ENCODE measurements at places on chromosomes 16 and 17.
A peak's percentile ranks its signal among the peaks of the same experiment; 100 is the strongest.

- no peak for DNase-seq
These were observed 301.8 kb downstream of the IRF8 start for GRCh38 chr16:86200722-86201121.

DNA sequence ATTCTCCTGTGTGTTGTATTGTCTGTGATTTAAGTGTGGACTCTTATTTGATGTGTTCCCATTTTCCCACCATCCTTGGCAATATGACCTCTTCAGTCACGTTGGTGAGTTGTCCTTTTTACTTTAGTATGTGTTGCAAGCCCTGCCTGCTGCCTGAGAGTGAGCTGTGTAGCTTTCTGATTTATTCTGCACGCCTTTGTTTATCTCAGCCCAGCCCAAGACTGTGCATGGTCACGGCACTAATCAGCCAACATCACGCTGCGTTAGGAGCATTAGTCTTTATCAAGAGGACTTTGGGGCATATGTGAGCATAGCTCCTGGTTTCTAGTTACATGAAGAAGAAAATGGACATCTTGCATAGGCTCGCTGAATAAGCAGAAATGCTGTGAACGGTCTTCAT lies 6.0 kb downstream of the TOM1L1 start:
- DNase-seq, result no peak

DNA sequence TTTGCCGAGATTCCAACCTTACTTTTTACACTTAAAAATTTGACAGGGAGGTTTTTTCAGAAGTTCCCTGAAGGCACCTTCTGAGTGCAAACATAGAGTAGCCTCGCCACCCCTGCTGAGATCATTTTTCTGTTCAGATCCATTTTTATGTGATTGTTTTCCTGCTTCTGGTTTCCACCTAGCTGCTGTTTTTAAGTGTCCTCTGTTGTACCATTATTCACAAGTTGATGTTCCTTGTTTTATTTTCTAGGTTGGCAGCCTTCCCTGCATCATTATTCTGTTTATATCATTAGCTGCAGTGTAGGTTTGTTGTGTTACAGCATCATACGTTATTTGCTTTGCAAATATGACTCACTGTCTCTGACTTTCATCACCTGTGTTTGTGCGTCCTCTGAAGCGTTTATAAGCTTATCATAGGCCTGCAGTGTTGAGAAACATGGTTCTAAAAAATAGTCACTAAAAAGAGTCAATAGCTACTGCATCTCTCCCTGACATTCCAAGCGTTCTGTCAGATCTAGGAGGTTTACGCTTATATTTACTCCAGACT lies 116.9 kb upstream of the CLEC3A start:
- no peak for DNase-seq

DNA sequence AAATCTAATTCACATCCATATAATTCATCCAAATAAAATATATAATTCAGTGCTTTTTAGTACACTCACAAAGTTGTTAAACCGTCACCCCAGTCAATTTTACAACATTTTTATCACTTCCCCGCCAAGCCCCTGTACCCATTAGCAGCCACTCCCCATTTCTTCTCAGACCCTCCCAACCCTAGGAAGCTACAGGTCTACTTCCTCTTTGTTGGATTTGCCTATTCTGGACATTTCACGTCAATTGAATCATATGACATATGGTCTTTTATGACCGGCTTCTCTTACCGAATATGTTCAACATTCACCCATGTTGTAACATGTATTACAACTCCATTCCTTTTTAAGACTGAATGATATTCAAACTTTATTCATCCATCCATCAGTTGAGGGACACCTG lies 19.9 kb upstream of the MLKL start:
- no peak for DNase-seq

GRCh38 chr17:74480290-74480689 lies 13.9 kb downstream of the CD300A start:
- DNase-seq, result no peak

- no peak for DNase-seq
These were observed 198.6 kb downstream of the AATF start for GRCh38 chr17:37147301-37147812.

DNA sequence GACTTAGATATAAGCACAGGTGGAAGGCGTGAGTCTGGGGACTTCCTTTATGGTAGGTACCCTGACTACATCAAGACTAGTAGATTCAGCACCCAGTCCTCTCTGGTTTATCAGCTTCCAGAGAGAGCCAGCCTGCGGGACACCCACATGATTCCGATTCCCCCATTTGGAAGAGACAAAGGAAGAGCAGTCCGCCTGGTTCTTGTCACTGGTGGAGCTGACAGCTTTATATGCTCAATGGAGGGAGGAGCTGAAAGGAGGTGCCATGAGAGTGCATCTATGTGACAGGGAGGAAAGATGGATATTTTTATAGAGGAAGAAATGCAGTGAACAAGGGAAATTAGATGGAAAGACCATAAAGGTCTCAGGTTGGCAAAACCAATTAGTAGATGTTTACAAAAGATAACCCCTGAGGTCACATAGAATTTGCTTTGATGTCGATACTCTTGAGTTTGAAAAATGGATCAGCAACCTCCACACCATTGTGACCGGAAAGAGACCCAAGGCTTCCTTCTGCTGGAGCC lies 437.7 kb downstream of the PMP22 start:
- no peak for DNase-seq

DNA sequence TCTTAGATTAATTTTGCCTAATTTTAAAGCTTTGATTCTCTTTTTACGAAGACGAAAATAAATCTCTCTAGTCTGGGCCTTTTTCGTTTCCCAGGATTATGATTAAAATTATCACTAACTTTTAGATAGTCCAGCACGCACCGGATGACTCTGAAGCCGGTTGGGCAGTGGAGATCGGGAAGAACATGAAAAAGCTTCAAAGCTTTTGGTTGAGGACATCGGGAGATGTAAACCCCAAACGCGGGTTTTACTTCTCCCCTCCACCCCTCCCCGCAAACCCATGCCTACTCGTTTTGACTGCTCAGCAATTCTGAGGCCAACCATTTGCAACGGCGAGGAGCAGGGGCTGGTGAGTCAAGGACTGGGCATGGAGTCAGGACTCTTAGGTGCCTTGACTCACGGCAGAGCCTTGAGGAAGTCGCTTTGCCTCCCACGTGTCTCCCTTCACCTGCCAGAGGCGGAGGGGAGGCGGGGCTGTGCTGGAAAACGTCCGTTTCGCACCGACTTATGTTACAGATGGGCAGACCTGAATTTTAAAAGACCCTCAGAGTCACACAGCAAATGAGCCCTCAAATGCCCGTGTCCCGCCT lies 989 bp upstream of the DUSP14 start:
- DNase-seq, result peak; percentile 70

DNA sequence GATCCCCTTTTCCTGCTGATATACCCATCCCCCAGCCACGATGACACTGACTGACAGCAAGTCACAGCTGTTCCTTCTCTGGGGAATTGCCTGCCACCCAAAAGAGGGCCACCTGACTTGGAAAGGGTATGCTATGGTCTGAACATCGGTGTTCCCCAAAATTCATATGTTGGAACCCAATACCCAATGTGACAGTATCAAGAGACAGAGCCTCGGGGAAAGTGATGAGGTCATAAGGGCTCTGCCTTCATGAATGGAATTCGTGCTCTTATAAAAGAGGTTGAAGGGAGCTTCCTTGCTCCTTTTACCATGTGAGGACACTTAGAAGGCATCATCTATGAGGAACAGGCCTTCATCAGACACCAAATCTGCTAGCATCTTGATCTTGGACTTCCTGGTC lies 7.6 kb upstream of the MARVELD3 start:
- no peak for DNase-seq
